ENCODE measurements at places on chromosomes 7 and 10. TPM values are rescaled to one million over a fixed set of nuclear protein-coding genes. Genes with fewer than 3 reads are reported as not detected.

DNA sequence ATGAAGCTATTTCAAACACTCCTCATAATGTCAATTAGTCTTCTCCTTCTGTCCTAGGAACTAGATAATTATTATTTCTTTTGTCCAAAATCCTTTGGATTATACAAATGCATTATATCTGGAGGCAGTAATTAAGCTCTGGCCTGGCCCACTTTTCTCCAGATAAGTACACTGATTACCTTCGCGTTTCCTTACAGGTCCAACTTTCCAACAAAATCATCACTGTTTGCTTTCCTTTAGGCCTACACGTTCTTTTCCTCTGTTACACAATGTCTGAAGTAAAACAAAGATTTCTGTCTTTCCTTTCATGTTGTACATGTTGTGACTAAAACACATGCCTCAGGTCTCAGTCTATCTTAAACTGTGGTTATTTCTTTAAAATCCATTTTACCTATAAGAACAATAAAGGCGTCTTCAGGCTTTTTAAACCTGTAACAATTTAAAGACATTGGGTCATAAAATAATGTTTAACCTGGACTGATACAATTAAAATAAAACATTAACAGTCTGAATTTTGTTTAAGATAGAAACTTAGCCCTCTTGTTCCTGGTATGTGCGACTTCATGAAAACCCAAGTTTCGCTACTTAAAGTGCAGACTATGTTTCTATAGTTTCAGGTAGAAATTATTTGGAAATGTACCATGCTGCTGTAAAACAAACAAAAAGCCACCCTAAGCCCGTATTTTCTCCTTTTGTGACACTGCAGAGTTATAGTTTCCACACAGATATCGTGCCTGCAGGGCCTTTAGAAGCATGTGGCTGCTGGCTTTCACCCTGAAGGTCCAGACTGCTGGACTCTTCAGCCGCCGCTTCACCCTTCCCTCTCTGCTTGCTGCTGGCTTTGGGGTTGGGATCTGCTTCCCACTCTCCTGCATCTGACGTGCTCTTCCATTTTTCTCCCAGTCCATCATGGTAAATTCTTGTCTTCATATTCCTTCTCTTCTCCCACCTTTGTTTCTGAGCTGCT lies 381.7 kb downstream of the DPP6 start:
- H3K36me3 ChIP-seq: no peaks in the 10 kb centered on the region
- DNase-seq: no peak
- H3K4me1 ChIP-seq: no peaks in the 10 kb centered on the region
- H3K4me3 ChIP-seq: no peak overlapping the region

GRCh38 chr7:47937711-47938573 lies 10.3 kb downstream of the PKD1L1 start:
- H3K4me1 ChIP-seq: peaks cover 5% of the 10 kb centered on the region
- no peak overlapping the region for H3K4me3 ChIP-seq
- H3K27ac ChIP-seq: no peak overlapping the region

Gene OR6V1
- not detected for total RNA-seq

Gene PAX2
- total RNA-seq: not detected

Gene SORCS1
- total RNA-seq: not detected

All from activated CD8-positive, alpha-beta T cell treated with anti-CD3 and anti-CD28 coated beads for 36 hours (primary cell).